NCI-H460 (cell line): ENCODE measurements at places on chromosomes 13 and 19. TPM values are rescaled to one million over a fixed set of nuclear protein-coding genes. Genes with fewer than 3 reads are reported as not detected.

TEX101 gene
- not detected in 2 replicates for total RNA-seq

FUT6 gene
- total RNA-seq, result not detected in 2 replicates

ZNF439 gene
- not detected in 2 replicates for total RNA-seq

KLK3 gene
- total RNA-seq, result not detected in 2 replicates

ZNF728 gene
- not detected in 2 replicates for total RNA-seq

- DNase-seq, result no peak
These were observed 864.3 kb upstream of the ATXN8OS start for GRCh38 chr13:69243366-69243765.

DNA sequence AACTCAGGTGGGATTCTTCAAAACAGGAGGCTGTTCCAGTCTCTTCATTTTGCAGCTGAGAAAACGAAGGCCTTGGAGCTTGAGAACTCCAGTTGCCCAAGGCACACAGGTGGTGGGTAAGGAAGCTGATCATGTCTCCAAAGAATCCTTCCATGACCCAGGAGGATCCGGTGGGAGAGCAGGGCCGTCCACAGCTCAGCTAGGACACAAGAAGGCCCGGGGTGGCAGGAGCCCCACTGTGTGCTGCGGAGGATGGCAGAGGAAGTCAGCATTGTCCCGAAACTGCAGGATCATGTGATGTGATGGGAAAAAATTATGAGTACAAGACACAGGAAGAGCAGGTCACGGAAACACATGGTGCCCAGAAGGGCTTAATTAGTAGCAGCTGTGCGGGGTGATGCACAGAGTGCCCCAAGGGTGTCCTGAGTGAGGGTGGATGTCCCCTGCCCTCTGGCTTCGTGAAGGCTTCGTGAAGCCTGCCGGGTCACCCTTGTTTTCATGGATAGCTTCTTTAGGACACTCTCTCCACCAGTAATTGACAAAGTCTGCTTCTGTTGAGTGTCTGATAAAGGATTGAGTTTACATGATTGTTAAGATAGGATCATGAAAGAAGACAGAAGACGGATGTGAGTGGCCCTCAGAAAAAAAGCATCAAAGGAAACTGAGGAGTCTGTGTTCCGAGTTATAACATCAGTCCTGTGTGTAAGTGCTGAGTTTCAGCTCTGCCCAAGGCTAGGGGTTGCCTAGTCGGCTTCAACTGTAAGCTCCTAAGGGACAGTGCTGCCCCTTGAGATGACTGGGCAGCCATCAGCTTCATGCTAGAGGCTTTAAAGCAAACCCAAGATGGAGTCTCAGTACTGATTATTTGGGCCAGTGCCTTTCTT is 33.8 kb upstream of the SACS start:
- DNase-seq, result no peak

- DNase-seq, result no peak
These were observed 15.1 kb upstream of the PLPP2 start for GRCh38 chr19:306151-306900.

- no peak for DNase-seq
These were observed 4.8 kb downstream of the FCHO1 start for GRCh38 chr19:17755977-17756670.

GRCh38 chr13:40410315-40410714 is 256.1 kb downstream of the FOXO1 start:
- DNase-seq, result no peak

- no peak for DNase-seq
These were observed 18.2 kb downstream of the ELAVL1 start for GRCh38 chr19:7987114-7987768.

DNA sequence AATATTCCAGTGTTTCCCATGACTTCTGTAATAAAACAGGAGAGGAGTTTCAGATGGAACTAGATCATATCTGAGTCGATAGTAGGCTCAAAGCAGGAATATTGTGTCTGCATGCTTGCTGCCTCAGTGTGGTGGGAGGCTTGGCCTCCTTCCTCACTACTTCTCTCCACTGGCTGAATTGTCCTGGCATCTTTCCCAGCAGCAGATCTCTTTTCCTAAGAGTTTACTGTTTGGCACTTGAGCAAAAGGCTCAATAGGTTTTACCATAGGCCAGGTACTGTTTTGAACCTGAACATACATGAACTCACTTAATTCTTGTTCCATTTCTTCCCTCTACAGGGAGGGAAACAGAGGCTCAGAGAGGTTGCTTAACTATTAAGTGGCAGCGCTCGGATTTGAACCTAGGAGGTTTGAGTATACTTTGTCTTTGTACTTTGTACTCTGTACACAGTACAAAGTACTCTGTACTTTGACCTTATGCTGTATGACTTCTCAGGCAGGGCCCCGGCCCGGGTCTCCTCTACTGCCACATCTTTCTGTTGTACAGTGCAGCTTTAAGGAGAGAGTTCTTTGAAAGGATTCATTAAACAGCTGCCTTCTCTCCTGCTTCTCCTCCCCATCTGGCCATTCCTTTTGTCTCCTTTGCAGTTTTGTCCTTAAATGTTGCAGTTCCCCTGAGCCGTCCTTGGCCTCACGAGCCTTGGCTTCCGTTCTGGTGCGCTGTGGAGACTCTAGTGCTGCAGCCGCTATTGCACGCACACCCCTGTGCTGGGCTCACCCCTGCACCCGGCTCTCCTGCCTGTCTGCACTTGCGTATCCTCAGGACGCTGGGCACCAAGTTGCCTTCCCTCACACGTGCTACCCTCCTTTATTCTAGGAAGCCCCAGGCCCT is 8.1 kb downstream of the B3GLCT start:
- no peak for DNase-seq

- DNase-seq, result no peak
These were observed 15.2 kb downstream of the EPN1 start for GRCh38 chr19:55690109-55690768.

- peak; percentile 14 for DNase-seq
These were observed 175.9 kb upstream of the TRPC4 start for GRCh38 chr13:38045278-38046048.
